ENCODE measurements at places on chromosomes 1 and 21.

- no peak for DNase-seq
These were observed 4.1 kb downstream of the L1TD1 start for GRCh38 chr1:62198781-62199125.

DNA sequence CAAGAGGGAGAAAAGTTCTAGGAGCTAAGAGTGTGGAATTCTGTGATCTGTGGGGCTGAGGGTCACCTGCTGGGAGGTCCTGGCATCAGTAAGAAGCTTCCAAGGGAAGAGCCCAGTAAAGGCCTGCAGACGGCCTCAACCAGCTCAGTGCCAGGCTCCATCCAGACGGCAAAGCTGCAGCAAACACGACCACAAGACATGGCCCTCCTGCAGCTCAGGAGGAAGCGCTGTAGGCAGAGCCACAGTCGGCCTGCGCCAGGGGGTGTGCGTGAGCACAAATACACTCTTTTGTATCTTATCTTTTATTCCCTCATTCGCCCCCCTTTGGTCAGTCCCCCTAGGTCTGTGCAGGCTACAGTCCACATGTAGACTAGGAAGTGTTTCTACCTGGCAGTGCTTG lies 13.4 kb downstream of the C1orf174 start:
- no peak for DNase-seq

DNA sequence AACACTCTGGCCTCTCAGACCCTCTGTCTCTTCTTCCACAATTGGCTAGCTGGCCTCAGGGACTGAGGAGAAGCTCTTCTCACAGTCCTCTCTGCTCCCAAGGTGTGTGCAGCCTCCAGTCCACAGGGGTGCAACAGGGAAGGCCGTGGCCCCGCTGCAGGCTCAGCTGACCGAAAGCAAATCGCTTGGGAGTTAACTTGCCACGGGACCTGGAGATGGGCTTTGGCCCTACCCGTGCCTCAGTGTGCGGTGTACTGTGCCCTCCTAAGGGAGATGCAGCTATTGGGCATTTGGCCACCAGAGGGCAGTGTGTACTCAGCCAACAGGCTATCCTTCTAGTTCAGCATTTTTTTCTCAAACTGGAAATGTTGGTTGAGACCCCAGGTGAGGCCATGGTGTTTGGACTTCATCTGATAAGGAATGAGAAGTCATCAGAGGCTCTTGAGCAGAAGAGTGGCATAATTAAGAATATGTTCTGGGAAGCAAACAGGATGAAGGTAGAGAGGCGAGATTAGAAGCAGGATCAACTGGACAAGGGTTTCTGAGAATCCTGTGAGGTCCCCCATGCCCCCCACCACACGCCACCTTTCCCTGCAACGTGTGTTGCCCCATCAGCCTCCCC lies 42.5 kb upstream of the TMEM125 start:
- DNase-seq, result peak; percentile 86

- DNase-seq, result no peak
These were observed 10.2 kb downstream of the MACF1 start for GRCh38 chr1:39214714-39214997.

DNA sequence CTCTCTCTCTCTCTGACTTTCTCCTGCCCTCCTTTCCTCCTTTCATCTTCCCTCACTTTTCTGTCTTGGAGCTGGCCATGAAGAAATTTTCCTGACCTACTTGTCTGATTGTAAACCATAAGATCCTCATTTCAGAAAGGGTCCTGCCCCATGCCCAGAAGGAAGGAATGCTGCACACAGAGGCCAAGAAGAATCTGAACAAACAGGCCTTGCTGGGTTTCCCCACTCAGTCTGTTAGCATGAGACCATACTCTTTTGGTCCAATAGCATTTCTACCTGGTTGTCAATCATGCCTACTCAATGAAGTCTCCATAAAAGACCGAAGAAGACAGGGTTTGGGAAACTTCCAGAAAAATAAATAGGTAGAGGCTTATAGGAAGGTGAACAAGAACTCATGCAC lies 128.7 kb downstream of the MAB21L3 start:
- no peak for DNase-seq

DNA sequence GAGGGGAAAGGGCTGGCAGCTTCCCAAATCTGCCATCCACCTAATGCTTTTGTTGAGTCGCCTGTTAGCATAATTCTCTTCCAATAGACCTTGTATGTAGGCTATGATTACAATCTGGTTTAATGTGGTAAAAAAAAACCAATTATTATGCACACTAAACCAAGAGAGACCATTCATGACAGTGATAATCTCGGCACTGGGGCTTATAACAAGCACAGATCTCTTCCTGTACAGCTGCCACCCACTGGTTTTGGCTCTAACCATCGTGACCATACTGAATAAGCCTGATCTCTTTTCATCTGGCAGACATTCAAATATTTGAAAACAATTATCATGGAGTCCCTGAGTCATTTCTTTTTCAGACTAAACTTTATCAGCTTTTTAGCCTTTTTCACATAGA lies 12.0 kb upstream of the SYT14 start:
- DNase-seq, result no peak

DNA sequence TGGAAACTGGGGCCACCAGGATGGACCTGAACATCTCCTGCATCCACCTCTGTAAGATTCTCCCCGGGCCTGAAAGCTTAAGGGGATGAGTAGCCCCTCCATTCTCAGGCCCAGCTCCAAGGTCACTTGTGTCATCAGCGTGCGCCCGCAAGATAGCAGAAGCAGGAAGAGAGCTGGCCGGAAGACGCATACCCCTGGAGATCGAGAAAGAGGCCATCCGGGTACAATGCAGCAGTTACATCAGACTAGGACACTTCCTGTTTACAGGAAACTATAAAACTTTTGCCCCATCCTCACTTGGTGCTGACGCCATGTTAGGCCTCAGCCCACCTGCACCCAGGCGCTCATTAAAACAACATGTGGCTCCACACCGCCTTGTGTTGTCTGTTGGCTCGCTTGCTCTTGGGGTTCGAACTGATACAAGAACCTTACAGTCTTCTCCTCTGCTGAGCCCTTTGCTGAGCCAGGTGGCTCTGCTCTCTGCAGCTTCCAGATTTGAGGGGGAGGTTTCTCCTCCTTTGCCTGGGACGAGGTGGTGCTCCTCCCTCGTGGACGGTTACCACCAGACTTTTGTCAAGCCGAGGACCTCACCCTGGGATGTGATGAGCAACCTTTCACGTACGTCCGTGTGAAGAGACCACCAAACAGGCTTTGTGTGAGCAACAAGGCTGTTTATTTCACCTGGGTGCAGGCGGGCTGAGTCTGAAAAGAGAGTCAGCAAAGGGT lies 277.5 kb upstream of the C1orf174 start:
- DNase-seq, result no peak

GRCh38 chr1:71930511-71930910 lies 351.8 kb downstream of the NEGR1 start:
- no peak for DNase-seq

- DNase-seq, result no peak
These were observed 247.5 kb downstream of the USH2A start for GRCh38 chr1:216175714-216176113.

DNA sequence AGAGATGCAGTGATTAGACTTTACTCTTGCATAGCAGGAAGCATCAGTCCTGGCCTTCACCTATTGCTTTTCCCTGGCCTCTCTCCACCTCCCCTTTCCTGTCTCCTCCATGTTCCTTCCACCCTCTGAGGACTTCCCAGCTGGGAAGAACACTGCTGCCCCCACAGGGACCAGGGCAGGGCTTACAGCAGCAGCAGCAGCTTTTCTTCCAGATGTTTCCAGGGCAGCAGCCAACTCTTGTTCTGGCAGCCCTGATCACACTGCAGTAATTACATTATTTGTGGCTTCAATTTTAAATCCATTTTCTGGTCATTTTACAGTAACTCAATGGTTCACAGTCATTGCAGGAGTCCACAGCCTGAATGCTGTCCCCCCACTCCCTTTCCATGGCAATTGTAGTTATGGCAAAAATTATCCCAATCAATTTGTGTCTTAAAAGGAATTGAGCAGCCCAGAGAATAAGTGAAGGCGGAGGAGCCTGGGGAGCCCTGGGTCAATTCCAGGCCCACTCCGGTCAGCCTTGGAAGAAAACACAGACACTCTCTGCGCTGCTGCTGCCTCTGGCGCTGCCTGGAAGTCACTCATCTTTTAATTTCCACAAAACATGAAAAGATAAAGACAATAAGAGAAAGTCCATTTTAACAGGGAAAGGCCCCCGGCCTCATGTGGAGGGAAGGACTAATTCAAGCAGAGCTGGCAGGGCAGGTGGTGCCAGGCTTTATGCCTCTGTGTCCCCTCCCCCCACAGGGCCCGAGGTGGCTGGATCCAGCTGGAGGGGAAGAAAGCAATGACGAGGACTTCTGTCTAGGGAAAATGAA lies 148.6 kb downstream of the GRIK3 start:
- DNase-seq, result no peak

GRCh38 chr1:62384276-62385005 lies 52.4 kb upstream of the USP1 start:
- no peak for DNase-seq

DNA sequence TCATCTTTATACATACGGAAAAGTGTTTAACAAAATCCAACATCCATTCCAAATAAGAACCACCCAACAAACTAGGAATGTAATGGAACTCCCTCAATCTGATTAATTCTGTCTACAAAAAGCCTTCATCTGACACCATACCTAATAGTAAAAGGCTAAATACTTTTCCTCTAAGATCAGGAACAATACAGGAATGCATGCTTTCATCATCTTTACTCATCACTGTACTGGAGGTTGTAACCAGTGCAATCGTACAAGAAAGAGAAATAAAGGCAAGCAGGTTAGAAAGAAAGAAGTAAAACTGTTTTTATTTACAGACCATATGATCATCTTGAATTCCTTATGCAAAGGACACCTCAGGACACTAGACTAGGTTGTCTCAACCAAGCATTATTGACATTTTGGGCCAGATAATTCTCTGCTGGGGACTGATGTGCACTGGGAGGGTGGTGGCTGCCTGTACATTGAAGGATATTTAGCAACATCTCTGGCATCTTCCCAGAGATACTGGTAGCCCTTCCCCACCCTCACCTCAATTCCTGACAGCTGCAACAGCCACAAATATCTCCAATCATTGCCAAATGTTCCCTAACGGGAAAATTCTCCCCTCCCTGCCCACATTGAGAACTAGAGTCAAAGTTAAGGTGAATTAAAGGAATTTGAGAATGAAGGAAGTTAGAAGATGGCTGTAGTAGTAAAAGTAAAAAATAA lies 30.6 kb upstream of the INSL5 start:
- DNase-seq, result no peak

GRCh38 chr1:37189111-37189510 lies 154.8 kb upstream of the GRIK3 start:
- DNase-seq, result no peak

GRCh38 chr1:212315907-212316306 lies 30.7 kb downstream of the PPP2R5A start:
- no peak for DNase-seq

DNA sequence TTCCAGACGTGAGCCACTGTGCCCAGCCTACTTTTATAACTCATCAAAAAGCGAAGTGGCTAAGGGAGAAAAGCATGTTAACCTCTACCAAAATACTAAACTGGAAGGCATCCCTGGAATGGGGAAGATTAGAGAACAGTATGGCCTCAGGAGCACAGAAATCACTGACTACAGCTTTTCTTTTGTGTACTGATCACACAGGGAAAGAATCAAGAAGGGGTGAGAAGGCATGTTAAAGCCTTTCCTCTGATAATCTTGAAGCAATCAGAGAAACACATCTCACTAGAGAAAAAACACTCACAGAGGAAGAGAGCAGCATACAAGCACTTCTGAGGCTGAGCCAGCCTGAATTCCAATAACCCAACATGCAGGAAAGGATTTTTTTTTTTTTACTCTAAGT lies 10.7 kb downstream of the PCAT6 start:
- DNase-seq, result no peak

DNA sequence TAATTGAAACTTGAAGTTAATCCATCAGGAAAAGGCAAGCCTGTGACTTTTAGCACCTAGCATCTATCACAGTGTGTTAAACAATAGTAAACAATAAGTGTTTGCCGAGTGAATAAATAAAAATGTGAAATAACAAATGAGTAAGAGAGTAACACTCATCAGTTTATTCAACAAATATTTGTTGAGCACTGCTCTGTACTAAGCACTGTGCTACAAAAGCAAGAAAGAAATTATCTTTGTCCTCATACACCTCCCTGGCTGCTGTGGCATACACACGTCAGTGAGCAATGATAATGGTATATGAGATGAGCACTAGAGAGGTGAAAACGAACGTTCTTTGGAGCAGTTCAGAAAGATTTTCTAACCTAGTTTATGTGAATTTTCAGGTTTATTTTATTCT lies 295.0 kb upstream of the LRRC7 start:
- DNase-seq, result no peak

GRCh38 chr1:147171399-147172167 lies 687 bp downstream of the PRKAB2 start:
- no peak for DNase-seq

DNA sequence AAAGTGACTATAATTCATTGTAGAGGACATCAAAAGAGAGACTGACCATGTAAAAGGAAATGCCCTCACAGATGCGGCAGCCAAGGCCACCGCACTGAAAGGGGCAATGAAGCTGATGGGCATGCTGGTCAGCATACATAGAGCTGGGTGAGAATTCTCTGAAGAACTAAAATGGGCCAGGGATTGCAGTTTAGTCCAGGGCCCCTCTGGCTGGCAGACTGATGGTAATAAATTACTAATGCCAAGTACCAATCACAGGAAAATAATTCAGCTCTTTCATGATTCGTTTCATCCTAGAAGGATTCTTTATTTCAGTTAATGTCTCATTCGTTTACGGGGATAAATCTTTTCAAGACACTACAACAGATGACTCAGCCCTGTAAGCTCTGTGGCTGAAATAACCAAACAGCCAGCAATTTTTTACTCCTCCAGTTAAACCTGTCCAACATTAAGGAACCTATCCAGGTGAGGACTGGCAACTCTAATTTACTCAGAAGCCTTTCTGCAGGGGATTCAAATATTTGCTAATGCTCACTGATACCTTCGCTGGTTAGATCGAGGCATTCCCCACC lies 56.9 kb upstream of the MAP1LC3C start:
- DNase-seq, result no peak

GRCh38 chr1:4395158-4395557 lies 259.3 kb upstream of the AJAP1 start:
- no peak for DNase-seq

DNA sequence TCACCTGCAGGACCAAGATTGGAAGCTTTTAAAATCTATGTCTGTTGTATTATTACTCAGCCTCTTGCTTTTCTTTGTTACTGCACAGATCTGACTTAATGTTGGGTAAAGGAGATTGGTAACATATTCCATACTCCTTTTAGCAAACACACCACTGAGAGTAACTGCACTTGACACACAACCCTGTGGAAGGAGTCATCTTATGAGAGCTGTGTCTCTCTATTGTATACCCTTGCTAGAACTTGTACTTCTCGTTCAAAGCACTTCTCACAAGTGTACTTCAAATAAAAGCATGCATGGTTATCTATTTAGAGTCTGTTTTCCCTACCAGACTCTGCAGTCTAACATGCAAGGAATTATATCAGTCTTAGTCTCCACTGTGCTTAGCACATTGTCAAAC lies 813.4 kb downstream of the ADGRL2 start:
- DNase-seq, result no peak

DNA sequence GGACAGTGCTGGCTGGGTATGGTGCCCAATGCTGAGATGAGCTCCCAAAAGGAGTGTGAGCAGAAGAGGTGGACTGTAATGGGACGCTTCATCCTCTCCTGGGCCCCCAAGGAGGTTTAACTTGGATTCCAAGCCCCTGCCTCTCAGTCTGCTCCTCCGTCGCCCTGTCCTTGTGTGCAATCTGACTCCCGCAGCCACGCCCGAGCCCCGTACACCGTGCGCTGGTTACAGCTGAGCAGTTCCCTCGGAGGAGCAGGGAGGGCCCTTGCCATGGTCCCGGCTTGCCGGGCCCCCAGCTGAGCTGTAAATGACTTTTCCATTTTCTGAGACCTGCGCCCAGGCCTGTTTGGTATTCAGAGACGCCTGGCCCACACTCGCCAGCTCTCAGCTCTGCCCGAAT lies 53.7 kb downstream of the PAX7 start:
- no peak for DNase-seq

Data from stimulated activated CD4-positive, alpha-beta T cell treated with anti-CD3 and anti-CD28 coated beads, Interleukin-12 subunit alpha, Interleukin-12 subunit beta, amount 100 ng/mL, for 24 hours (primary cell).